Hindlimb muscle (tissue), 1 donor: ENCODE measurements at places on chromosomes 12 and 14.

- DNase-seq, result no peak
Observed at GRCh38 chr14:104702673-104703072, 13.3 kb downstream of the INF2 start.

DNA sequence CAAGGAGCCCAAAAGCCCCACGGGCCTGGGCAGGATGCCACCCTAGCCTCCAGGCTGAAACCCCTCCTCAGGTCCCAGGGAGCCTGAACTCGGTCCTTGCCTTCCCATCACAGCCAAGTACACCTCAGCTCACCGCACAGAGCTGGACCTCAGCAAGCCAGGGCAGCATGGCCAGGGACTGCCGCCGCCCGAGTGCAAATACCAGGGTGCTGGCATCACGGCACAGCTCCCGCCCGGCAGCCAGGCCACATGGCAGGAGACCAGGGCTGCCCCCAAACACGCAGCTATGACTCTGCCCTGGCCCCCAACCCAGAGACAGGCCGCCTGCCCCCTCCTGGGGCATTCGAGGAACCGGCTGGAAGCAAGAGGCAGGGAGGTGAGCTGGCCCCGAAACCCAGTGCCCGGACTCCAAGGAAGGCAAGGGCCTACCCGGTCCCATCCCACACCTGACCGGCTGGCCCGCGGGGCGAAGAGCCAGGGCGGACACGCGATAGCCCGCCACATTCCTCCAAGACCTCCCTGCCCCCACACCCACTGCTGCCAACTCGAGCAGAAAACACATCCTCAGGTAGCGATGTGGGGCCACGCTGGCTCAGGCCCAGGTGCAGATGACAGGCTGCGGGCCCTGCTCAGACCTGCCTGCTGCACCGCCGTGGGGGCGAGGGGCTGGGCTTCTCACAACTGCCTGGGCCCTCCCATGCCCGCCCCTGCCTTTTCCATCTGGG is 2.7 kb downstream of the JAG2 start:
- no peak for DNase-seq

DNA sequence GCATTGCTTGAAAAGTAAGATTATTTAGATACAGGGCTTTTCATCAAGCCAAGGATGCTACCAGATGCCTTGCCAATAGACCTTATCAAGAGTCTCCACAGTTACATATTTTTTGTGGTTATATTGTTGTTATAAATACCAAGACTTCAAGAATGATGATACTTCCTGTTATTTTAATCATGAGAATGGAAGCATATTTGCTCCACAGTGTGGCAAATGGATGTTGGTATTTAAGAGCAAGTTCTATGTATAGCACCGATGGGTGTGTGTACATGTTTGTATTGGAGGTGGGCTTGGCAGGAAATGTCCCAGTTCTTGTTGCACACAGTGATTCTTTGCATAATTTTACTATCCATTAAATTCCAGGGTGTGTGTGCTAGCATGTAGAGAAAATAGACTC is 4.4 kb upstream of the NID2 start:
- DNase-seq, result no peak

GRCh38 chr12:113537046-113537750 is 65.5 kb upstream of the LHX5 start:
- no peak for DNase-seq

DNA sequence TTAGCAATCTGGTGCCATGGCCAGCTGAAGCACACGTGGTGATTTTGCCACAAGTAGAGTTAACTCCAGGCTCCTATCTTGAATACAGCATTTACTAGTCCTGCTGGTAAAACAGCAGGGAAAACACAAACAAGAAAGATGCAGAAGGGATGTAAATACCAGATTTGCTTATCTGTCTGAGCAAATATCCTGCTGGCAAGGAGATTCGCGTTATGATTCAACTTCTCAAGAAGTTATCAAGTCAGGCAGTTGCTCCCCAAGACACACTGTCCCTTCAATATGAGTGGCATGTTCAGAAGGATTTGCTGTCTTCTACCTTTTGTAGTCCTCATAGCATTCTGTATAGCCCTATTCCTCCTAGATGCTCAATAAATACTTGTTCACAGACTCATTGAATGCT is 171.2 kb upstream of the EGLN3 start:
- no peak for DNase-seq

DNA sequence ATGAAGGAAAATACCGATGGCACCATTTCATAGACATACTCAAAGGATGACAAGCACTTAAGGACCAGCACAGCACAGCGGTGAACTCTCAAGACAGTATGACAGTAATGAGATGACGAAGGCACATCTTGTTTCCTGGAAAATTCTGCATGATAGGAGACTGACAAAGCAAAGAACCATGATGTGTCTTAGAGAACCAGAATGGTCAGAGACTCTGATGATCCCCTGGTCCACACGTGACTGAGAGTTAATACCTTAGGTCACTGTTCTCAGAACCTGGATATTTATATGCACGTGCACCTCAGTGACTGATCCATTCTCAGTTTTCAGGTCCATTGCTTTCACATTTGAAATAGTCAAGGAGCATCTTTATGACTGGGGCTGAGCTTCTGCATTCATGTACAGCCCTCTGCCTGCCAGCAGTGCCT is 35.3 kb downstream of the PROX2 start:
- DNase-seq, result no peak

GRCh38 chr12:89875225-89875624 is 166.6 kb upstream of the ATP2B1 start:
- no peak for DNase-seq

- DNase-seq, result no peak
Observed at GRCh38 chr14:40119765-40120164, 687.5 kb upstream of the FBXO33 start.

DNA sequence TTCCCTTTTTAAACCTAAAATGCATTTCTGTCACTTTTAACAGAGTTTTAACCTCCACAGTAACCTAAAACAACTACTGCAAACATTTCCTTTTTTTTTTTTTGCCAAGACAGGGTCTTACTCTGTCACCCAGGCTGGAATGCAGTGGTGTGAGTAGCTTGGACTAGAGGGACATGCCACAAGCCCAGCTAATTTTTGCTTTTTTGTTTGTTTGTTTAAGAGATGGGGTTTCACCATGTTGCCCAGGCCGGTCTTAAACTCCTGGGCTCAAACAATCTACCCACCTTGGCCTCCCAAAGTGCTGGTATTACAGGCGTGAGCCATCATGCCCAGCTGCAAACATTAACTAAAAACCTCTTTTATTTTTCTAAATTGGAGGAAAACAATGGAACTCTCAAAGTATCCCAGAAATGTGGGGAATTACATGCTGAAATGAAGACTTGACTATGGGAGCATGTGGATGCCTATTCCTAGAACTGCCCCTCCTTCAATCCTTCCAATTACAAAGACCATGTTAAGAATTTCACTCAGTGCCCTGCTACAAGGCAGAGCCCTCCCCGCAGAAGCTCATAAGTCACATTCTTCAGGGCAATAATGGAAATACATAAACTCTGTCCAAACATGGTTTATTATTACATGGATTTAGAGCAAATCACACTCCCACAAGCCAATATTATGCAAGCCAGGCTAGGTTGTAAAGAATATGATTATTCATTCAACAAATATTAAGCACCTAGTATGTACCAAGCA is 66.9 kb downstream of the C12orf56 start:
- no peak for DNase-seq
